Stimulated activated CD4-positive, alpha-beta T cell treated with anti-CD3 and anti-CD28 coated beads, TNF-alpha, amount 100 ng/mL, for 1 hour (primary cell): ENCODE measurements at places on chromosomes 5 and 9.

GRCh38 chr9:129005336-129005997 is 22.7 kb downstream of the SH3GLB2 start:
- no peak for DNase-seq

DNA sequence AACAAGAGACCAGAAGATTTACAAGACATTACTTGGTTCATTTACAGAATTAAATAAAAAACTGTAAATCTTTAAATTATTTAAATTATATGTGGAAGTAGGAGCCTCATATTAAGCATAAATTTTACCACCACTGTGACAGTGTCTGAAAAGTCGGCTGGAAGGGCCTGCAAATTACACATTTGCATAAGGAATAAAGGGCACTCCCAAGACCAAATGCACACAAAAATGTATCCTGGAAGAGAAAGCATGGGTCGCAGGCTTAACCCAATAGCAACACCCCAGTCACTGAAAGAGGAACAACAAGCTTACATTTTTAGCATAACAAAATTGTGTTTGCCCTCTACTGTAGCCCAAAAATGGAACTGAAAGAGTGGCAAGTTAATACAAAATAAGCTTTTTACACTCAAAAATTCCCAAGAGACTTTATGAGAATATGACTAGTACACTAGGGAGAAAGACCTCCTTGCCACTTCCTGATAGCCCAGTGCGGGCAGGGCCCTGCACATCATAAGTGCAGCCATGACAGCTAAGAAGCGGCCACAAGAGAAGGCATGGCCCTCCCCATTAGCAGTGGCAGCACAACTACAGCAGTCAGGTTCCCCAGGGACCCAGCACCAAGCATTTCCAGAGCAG is 482.0 kb downstream of the DTWD2 start:
- DNase-seq: no peak

DNA sequence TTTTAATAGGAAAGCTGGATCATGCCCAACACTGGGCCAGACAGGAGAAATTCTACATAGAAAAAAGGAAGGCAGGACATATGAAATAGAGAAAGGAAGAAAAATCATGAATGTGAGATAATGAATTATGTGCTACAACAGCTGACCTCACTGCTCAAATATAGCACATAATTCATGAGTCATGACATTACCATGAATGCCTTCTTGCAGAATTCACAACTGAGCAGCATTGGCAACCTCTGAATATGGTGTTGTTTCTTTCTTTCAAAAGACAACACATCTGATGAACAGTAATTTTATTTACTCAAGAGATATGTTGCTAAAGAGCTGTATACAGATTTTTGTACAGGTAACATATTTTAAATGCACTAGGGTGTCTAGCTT is 34.4 kb downstream of the APBA1 start:
- DNase-seq: no peak

GRCh38 chr5:156178117-156178516 is 148.8 kb upstream of the SGCD start:
- DNase-seq: no peak

DNA sequence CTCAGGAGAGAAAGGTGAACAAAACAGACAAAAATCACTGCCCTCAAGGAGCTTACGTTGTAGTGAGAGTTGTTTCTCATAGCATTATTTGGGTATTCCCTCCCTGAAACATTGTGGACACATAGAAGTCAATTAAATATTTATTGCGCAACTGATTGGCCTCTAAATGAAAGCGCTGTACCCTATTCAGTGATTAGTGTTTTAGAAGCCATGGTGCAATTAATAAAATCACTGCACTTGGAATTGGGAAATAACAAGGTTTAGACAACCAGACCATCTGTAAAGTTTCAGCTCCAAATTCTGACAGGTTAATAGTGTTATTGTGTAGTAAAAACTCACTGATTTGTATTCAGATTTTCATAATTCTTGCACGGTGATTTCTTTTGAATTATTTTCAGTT is 35.9 kb downstream of the TNPO1 start:
- no peak for DNase-seq

- DNase-seq: no peak
Observed at GRCh38 chr9:75169623-75170022, 81.3 kb downstream of the OSTF1 start.

GRCh38 chr5:158770506-158770905 is 329.2 kb downstream of the EBF1 start:
- no peak for DNase-seq

DNA sequence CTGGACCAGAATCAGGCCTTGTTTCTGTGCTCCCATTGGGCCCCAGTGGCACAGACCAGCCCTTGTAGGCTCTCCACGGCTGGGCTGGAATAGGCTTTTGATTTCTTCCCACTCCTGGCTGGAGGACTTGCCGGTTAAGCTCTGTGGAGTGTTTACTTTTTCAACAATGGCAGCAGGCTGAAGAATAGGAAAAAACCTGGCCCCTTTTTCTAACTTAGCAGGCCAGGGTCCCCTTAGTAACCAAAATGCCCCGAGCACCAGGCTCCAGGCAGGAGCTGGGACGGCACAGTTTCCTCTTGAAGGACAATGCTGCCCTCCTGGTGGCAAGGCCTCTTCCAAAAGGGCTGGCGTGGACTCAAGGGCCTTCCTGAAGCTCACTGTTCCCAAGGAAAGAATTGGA is 230.3 kb downstream of the CRB2 start:
- DNase-seq: no peak

GRCh38 chr9:114900942-114901802 is 29.2 kb downstream of the TNFSF8 start:
- DNase-seq: no peak

DNA sequence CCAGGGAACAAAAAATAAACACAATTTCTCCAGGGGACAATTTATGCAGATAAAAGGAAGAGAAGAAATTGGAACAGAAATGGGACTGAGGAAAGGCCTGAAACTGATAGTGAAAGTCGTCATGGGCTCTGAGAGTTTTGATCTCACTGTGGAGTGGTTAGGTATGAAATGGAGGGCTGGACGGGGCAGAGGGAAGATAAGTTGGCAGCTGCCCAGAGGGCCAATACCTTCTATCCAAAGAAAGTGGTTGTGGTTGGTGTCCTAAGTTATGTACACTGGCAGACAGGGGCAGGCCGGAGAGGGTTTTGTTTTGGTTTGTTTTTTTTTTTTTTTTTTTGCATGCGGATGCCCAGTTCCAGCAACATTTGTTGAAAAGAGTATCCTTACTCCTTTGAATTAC is 46.1 kb downstream of the ZNF618 start:
- DNase-seq: no peak

- DNase-seq: no peak
Observed at GRCh38 chr5:157203417-157203816, 22.8 kb downstream of the ITK start.

DNA sequence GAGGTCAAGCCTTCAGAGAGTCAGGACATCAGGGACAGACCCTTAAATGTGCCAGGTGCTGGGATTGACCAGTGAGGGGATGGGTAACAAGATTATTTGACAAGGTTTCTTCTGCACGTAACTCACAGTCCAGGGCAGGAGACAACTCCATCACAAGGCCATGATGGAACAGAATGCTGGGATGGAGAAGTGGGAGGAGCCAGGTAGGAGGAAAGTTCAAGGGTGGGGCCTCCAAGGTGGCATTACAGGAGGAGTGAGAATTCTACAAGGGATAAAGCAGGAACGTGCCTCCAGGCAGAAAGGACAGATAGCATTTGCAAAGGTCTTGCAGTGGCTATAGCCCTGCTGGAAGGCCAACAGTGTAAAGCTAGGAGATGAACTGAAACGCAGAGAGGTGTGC is 102.2 kb downstream of the FGF18 start:
- no peak for DNase-seq

DNA sequence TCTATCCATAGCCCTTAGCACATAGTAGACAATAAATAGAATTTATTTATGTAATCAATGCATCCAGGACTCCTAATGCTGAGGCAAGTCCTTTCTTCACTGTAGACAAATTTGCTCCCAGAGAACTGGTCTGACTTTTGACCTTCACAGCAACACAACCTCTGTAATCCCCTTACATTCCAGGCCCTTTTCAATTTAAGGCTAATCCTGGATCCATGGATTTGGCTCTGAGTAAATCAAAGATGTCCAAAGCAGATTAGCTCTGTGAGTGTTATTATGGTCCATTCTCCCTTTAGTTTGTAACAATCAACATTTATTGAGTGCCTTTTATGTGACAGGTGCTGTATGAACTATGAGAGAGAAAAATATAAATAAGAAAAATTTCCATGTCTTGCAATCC is 27.4 kb upstream of the TMC1 start:
- DNase-seq: no peak

DNA sequence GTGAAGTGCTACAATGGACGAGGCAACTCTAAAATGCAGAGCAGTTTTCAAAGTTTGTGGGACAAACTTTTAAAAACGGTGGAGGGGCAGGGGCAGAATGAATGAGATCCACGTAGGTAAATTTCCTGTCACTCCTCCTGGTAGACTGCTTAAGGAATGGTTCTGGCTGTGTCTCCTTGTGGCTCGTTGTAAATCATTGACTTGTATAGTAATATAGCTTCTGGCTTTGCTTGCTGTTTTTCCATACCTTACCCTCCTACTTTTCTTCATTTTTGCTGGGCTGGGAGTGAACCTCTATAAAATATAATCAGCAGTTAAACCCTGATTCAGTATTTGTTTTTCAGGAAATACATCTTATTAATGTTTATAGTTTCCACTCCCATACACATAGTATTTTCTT is 235.7 kb downstream of the TUSC1 start:
- no peak for DNase-seq

DNA sequence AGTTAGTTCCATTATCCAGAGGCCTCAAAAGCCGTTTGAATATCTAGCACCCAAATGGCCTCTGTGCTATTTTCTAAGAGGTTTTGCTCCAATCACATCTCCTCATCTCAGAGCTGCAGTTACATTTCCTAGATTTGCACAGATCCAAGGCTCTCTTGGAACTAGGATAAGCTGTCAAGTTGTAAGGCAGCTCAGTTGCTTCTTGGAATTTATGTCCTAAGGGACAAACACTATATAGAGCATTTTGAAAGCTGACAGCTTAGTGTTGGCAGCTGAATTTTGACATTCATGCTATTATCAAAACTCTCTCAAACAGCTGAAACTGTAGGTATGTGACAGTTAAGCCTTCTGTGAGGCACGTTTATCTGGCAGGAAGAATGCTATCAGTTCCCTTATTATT is 97.0 kb downstream of the MACIR start:
- DNase-seq: no peak

DNA sequence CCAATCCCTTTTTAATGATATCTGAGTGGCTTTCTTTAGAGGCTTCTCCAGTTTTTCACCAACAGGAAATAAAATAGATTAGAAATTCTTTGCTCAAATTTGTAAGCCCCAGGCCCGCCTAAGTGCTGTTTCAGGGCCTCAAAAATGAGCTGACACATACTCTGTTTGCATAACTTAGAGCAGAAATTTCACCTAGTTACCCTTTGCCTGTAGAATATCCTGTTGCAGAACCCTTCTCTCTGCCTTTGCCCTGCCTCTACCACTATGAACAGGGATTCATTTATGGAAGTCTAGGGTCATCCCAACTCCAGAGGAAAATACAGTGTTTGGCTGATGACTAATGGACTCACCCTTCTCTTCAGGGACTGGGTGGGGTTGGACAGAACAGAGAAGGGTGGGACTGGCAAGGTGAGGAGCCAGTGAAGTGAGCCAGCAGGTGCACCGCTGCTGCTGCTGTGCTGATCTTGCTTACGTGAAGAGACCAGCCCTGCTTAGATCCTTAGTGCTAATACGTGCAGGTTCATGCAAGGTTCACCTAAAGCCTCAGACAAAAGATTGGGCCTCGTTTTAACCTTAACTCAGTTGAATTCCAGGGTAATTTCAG is 22.8 kb downstream of the OSTF1 start:
- DNase-seq: no peak

GRCh38 chr5:52502460-52502999 is 285.2 kb upstream of the ITGA1 start:
- DNase-seq: no peak

GRCh38 chr5:56585999-56586691 is 229.2 kb upstream of the MAP3K1 start:
- DNase-seq: no peak

DNA sequence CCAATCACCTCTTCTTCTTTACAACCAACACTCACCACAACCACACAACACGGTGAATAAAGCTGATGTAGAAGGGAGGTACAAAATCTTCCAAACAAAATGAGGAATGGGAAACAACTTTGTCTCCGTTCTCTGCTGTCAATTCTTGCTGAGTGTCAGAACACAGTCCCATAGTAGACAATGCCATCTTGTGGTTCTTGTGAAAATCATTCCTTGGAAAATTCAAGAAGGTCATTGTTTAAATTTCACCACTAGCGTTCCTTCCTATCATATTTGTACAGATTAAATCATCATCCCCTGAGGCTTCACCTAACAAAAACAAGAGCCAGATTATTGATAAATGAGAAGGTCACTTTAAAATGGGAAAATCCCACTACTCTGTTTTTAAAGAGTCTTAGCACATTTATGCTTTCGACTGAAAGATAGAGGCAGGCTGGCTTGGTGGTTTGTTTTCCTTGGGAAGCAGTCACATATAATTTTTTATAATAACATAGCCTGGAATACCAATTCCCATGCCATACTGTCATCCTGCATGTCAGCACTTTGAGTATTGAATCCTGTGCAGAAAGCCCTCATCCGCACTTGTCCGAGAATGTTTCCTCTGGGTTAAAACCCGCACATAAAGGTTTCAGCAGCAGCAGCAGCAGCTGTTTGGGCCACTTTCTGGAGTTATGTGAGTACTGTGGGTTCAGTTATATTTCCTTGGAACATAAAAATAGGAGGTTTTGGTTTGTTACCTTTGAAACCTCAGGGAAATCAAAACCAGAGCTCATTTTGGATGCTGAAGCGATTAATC is 395.0 kb upstream of the SMARCA2 start:
- no peak for DNase-seq

GRCh38 chr9:618478-618877 is 223.0 kb upstream of the DMRT1 start:
- DNase-seq: no peak

- no peak for DNase-seq
Observed at GRCh38 chr5:23506329-23507236, 826 bp upstream of the PRDM9 start.

- no peak for DNase-seq
Observed at GRCh38 chr5:30764704-30765103, 428.8 kb upstream of the CDH6 start.

GRCh38 chr5:31942546-31942945 is 231.6 kb downstream of the GOLPH3 start:
- DNase-seq: no peak

- DNase-seq: no peak
Observed at GRCh38 chr5:123305751-123306150, 117.5 kb downstream of the CEP120 start.

DNA sequence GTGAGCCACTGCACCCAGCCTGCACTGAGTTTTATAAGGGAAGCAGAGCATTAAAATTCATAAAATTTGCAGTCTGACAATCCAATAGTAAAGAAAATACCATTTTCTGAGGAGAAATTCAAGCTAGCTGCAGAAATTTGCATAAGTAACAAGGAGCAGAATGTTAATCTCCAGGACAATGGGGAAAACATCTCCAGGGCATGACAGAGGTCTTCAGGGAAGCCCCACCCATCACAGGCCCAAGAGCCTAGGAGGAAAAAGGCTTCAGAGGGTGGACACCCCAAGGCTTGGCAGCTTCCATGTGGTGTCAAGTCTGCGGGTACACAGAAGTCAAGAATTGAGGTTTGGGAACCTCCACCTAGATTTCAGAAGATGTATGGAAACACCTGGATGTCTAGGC is 37.6 kb upstream of the MELK start:
- no peak for DNase-seq
